CD4-positive, CD25-positive, alpha-beta regulatory T cell (primary cell): ENCODE measurements at places on chromosomes 13 and 19. TPM values are rescaled to one million over a fixed set of nuclear protein-coding genes. Genes with fewer than 3 reads are reported as not detected.

DNA sequence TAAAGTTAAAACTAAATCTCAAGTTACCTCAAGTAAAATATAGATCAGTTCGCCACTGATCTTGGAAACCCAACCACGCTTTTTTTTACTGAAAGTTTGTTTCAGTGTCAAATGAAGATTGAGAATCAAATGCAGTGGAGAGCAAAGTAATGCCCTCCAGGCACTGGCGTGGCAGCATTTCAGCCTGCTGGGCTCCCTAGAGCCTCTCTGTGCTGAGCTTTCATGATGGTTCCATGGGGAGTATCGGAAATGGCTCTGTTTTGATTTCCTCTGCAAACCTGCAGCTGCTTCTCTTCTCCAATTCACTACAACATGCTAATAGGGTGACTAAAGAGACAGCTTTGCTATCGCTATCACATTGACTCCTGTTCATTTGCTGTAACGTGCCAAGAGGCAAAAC is 141.6 kb downstream of the FGF14 start:
- no peak overlapping the region for H3K27ac ChIP-seq
- H3K4me3 ChIP-seq, result no peak overlapping the region
- no peaks in the 10 kb centered on the region for H3K27me3 ChIP-seq
- no peaks in the 10 kb centered on the region for H3K36me3 ChIP-seq
- H3K4me1 ChIP-seq, result no peaks in the 10 kb centered on the region

DNA sequence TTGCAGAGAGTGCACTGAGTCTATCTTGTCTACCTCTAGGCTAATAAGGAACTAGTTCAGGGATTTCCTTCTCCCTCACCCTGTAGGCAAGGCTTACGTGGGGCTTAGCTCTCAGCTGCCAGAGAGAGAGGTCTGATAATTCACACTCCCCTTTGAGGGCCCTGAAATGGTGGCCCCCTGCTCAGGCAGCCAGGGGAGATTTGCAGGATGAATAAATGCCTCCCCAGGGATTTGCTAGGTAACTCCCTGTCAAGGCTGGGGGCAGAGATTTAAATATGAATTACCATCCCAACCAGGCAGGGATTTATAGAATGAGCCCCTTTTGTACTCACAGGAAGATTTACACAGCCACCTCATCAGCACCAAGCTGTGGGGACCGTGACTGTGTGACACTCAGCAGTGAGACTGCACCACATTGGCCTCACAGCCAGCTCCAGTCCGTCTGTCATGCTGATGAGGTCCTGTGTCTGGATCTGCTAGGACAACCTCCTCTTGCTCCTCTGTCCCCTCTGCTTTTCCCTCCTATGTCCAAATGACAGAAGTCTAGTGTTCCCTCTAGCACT is 73.4 kb downstream of the CBY2 start:
- H3K4me3 ChIP-seq, result no peak overlapping the region
- H3K27me3 ChIP-seq, result peaks cover 4% of the 10 kb centered on the region
- DNase-seq, result no peak
- no peak overlapping the region for H3K27ac ChIP-seq
- no peaks in the 10 kb centered on the region for H3K36me3 ChIP-seq

DNA sequence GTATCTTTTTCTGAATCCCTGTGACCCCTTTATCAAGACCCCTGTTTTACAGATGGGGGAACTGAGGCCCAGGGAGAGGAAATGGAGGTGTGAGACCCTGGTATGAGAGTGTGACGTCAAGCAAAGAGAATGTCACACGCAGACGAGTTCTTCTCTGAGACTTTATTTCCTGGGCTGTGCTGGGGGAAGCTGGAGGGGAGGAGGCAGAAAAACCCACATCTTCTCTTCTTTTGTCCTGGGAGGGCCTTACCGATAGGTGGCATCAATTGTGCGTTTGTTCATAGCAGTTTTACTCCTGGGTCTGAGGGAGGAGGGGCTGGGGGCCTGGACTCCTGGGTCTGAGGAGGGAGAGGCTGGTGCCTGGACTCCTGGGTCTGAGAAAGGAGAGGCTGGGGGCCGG is 4.9 kb upstream of the KLK15 start:
- H3K4me1 ChIP-seq, result peaks cover 15% of the 10 kb centered on the region
- no peaks in the 10 kb centered on the region for H3K27me3 ChIP-seq
- DNase-seq, result no peak
- H3K36me3 ChIP-seq, result no peaks in the 10 kb centered on the region
- no peak overlapping the region for H3K4me3 ChIP-seq
- no peak overlapping the region for H3K27ac ChIP-seq

DNA sequence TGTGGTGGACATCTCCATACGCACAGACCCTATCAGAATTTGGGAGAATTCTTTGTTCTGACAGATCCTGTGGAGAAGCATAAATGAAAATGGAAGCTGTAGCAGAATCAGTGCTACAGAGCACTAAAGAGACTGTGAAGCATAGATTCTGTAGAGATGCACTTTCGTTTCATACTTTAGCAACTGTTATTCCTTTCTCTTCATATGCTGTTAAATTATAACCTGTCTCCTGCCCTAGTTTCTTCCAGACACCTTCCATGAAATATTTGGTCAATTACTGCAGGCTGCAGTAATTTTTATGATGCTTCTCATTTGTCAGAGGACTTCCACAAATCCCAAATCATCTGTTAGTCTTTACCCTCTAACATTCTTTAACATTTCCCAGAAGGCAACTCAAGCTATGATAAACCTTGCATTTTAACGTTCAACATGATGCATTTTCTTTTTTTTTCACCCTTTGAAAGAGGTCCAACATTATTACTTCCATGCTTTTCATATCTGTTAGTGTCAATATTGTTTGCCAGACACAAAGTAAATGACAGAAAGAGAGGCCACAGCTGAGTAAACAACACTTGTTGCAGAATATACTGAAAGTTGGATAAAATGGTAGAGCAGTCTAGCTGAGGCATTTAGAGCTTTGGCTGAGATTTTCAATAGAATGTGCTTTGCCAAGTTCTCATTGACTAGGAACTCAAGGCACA is 412.7 kb downstream of the LMO7 start:
- H3K4me1 ChIP-seq, result no peaks in the 10 kb centered on the region
- no peak for DNase-seq
- no peaks in the 10 kb centered on the region for H3K36me3 ChIP-seq
- H3K27ac ChIP-seq, result no peak overlapping the region
- no peaks in the 10 kb centered on the region for H3K27me3 ChIP-seq

GRCh38 chr19:58182577-58182988 is 278 bp upstream of the ZNF274 start:
- peak overlapping the region; percentile 100 for H3K27ac ChIP-seq
- peaks cover 28% of the 10 kb centered on the region for H3K36me3 ChIP-seq
- peaks cover 10% of the 10 kb centered on the region for H3K4me1 ChIP-seq
- H3K4me3 ChIP-seq, result peak overlapping the region; percentile 61

PRODH2 gene
- not detected for total RNA-seq

FFAR3 gene
- total RNA-seq, result 1.7 TPM

DNMT1 gene
- 259 TPM for total RNA-seq
